Vagina (tissue), 2 donors: ENCODE measurements at places on chromosomes 1 and 21.

GRCh38 chr1:4768553-4768952 lies 114.1 kb downstream of the AJAP1 start:
- no peak for DNase-seq

GRCh38 chr1:55147524-55147923 lies 67.6 kb downstream of the USP24 start:
- no peak for DNase-seq

- DNase-seq = no peak
Observed at GRCh38 chr1:193727850-193728249, 541.4 kb upstream of the B3GALT2 start.

GRCh38 chr1:178541829-178542553 lies 29.1 kb downstream of the TEX35 start:
- DNase-seq = peak; percentile 91
